AG20443 (cell line): ENCODE measurements at places on chromosomes 2 and 18.

DNA sequence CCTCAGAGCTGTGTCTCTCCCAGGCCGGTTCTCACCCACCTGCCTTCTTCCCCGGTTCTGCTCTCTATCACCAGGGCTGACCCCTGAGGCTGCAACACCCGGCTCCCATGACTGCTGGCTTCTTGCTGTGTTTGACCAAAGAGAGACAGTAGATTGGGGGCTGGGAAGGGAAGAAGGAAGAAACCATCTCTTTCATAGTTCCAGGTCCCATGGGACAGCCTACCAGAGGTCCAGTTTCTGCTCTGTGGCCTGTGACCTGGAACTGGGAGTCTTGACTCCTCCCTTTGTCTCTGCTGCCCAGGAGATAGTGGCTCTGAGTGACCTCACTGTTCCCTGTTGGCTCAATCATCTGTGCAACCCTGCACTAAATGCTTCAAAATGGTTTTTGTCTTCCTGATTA, 38.1 kb downstream of the ALPK2 start:
- DNase-seq, result no peak

- DNase-seq, result no peak
Measured at GRCh38 chr2:225052703-225053102, 10.4 kb upstream of the DOCK10 start.

GRCh38 chr2:148666555-148666954, 22.0 kb downstream of the EPC2 start:
- no peak for DNase-seq

DNA sequence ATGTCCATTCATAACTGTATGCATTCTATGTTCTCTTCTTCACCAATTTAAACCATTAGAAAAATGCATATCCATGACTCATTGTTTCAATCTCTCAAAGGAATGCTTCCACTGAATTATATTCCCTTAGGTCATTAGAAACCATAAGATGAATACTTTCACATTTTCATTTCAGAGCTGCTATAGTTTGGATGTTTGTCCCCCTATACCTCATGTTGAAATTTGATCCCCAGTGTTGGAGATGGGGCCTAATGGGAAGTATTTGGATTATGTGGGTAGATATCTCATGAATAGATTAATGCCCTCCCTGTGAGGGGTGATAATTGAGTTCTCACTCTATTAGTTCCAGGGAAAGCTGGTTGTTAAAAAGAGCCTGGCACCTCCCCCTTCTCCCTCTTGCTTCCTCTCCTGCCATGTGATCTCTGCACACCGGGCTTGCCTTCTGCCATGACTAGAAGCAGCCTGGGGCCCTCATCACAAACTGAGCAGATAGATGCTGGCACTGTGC, 35.7 kb downstream of the THUMPD2 start:
- no peak for DNase-seq

DNA sequence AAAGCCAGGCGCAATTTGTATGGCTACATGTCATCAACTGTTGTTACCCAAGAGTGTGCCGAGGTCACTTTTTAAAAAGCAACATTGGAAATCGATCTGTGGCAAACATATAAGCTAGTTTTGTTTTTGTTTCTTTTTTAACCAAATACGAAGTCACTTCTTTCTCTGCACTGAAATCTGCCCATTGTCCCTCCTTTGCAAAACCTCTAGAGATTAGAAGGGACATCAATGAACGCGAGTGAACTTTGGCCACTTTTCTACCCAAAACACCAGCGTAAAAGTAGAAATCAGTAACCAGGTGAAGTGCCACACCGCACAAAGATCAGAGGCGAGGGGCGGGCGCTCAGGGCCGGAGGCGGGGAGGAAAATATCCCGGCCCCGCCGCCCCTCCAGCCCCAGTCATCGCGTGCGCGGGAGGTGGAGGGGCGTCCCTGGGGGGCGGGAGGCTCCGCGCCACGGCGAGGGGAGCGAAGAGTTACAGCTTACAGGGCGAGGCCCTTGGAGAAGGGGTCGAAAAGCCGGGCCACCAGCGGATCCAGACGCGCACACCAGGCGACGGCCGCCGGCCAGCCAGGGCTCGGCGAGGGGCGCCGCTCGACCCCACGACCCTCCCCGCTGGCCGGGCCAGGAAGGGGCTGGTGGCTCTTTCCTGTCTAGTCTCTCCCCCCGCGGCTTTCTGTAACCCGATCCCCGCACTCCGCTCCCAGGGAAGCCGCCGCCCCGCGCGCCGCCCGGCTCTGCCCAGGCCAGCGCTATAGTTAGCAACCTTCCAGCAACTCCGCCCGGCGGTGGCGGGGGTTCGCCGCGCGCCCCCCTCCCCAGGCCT, 993 bp downstream of the RBMS1 start:
- DNase-seq, result peak; percentile 82
